ENCODE measurements at places on chromosomes 2 and 18. TPM values are rescaled to one million over a fixed set of nuclear protein-coding genes. Genes with fewer than 3 reads are reported as not detected.

- peak; percentile 92 for DNase-seq
Observed at GRCh38 chr2:168515502-168515901, 59.4 kb downstream of the CERS6 start.

DNA sequence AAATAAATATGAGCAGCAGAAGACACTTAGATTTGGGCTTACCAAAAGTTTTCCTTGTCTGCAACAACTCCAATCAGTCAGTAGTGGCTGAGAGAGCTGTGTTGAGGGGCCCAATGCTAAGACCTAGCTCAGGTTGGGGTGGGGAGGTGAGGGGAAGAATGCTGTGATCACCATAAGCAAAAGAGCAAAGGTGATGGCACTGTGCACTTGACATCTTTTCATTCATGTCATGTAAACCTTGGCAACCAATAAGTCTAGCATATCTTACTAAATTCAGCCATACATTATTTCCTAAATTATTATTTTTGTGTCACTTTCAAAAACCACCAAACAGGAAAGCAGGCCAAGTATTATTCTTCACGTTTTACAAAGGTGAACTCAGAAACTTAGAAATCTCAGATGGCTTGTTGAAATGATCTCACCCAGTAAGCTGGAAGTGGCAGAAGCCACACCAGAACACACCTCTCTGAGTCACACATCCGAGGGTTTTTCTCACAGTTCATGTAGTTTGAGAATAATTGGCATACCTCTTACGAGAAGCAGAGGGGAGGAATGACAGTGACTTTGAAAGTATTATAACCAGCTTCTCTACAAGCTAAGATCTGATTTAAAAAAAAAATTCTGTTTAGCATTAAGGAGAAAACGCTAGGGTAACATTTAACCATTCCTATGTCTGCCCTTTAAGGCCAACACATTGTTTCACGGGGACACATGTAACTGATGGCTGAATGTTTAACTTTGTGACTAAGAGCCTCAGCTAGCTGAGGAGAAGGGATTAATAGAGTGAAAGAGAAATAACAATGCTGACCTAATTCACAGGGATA, 43.3 kb upstream of the SETBP1 start:
- DNase-seq, result peak; percentile 74

- DNase-seq, result no peak
Observed at GRCh38 chr2:9146646-9147045, 60.0 kb upstream of the ASAP2 start.

- peak; percentile 84 for DNase-seq
Observed at GRCh38 chr2:86249579-86250391, 50.5 kb downstream of the MRPL35 start.

DNA sequence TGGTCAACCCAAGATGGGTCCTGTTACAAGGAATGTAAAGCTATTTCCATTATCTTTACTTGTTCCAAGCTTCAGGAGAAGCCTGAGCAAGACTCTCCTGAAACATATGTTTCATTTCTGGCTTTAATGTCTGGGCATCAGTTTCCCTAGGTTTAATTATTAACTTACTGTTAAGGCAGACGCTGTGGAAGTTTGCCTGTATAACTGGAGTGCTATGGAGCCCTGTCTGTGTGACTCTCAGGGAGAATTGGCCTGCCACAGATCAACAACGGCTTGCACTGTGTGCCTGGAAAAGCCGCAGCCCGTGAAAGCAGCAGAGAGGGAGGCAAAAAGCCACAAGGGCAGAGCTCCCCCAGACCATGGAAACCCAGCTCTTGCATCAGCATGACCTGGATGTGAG, 22.1 kb upstream of the LONRF2 start:
- DNase-seq, result no peak

GRCh38 chr2:8654483-8654882, 27.4 kb upstream of the ID2 start:
- DNase-seq, result no peak

GRCh38 chr2:160224507-160224906, 24.4 kb upstream of the ITGB6 start:
- no peak for DNase-seq

DNA sequence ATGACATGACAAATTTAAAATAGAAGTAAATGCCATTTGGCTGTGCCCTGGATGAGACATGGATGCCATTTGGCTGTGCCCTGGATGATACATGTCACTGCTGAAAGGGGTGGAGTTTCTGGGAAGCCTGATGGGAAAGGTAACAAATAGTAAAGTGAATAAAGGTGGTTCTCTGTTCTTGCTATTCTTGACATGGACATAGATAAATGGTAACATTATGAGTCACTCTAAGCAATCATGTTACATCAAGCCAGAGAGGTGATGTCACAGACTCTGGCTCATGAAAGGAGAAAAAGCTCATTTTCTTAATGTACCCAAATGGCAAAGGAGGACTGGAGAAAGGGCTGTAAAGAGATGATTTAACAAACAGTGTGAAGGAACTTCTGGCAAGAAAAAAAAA, 86.4 kb downstream of the EML6 start:
- peak; percentile 70 for DNase-seq

GRCh38 chr18:46402396-46402795, 254.6 kb downstream of the LOXHD1 start:
- peak; percentile 55 for DNase-seq

DNA sequence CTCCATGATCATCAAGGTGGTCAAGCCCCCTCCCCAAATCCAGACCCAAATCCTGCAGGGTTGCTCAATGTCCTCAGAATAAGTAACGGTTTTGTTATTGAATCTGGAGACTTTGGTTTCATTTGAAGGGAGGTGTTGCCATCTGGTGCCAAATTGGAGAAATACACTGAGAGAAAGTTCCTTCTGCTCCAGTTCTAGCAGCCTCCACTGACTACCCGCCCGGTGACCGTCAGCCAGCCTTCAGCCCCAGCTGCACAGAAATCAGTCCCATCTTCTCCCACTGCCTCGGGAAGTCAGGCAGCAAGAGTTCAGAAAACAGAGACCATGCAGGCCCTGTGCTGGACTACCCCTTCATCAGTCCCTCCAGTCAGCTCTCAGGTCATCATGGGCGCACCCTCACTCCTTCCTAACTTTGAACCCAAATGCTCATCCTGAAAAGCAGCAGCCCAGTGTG, 38.7 kb downstream of the PKDCC start:
- no peak for DNase-seq

DNA sequence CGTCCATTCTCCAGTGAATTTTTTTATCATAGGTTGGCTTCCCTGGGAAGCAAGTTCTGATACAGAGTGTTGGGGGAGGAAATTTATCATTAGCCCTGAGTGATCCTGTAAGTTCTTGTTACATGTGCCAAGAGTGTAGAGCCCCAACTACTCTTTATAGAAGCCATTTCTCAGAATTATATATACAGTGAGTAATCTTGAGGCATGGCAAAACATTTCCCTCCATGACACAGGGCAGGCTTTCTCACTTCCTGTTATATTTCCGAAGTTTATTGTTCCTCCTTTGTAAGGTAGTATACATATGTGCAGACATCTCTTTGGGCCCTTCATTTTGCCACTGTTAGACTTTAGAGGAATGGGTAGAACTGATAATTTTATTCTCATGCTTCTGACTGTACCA, 484.7 kb upstream of the NRXN1 start:
- no peak for DNase-seq

- DNase-seq, result no peak
Observed at GRCh38 chr18:47191961-47192360, 15.8 kb upstream of the IER3IP1 start.

DNA sequence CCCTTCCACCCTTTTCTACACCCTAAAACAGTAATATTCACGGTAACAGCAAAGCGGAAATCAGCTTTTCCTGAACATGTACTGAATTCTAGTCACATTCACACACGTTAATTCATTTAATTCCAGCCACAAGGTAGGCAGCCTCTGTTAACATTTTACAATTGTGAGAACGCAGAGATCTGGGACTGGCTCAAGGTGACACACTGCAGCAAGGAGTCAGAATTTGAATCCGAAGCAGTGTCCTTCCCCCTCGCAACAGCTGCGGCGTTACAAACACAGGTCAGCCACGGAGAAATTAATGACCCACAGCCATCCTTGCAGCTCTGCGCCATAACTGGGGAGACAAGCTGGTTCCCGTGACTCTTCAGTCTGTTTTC, 818 bp upstream of the SLC20A1 start:
- peak; percentile 46 for DNase-seq

- no peak for DNase-seq
Observed at GRCh38 chr18:23761941-23762340, 72.7 kb downstream of the LAMA3 start.

- DNase-seq, result peak; percentile 85
Observed at GRCh38 chr2:204468746-204469429, 76.4 kb upstream of the PARD3B start.

DNA sequence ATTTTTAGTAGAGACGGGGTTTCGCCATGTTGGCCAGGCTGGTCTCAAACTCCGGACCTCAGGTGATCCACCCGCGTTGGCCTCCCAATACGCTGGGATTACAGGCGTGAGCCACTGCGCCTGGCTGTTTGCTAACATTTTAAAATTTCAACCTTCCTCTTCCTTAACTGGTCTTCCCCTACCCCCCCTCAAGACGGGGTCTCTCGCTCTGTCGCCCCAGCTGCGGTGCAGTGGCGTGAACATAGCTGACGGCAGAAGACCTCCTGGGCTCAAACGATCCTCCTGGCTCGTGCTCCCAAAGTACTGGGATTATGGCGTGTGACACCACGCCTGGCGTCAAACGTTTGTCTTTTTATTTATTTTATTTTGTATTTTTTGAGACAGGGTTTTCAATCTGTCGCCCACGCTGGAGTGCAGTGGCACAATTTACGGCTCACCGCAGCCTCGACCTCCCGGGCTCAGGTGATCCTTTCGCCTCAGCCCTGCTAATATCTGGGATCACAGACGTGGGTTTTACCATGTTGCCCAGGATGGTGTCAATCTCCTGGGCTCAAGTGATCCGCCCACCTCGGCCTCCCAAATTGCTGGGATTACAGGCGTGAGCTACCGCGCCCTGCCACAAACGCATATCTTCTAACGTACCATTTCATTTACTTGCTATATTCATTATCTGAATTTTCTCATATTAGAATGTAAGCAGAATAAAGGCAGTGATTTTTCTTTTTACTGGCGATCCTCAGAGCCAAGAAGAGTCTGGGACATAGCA, 984 bp upstream of the MSH2 start:
- DNase-seq, result no peak

GRCh38 chr18:48445540-48445939, 36.4 kb upstream of the ZBTB7C start:
- peak; percentile 50 for DNase-seq

GRCh38 chr2:66236067-66236685, 198.7 kb upstream of the MEIS1 start:
- DNase-seq, result no peak

DNA sequence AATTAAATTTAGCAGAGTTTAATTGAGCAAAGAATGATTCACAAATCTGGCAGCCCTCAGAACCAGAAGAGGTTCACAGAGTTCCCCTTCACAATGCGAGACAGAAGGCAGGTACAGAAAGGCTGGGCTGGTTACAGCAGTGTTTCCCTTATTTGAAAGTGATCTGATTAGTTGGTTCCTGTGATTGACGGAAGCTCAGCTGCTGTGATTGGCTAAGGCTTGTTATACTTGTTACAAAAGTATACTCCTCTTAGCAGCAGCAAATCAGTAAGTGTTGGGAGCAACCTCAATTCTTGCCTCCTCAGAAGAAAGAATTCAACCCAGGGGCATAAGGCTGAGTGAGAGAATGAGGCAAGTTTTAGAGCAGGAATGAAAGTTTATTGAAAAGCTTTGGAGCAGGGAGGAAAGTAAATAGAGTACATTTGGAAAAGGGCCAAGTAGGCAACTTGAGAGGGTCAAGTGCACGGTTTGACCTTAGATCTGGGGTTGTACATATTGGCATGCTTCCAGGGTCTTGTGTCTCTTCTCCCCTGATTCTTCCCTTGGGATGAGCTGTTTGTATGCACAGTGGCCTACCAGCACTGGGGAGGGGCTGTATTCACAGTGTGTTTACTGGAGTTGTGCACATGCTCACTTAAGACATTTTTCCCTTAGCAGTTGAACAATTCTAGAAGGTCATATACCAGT, 431.8 kb upstream of the RAB12 start:
- DNase-seq, result peak; percentile 74

DNA sequence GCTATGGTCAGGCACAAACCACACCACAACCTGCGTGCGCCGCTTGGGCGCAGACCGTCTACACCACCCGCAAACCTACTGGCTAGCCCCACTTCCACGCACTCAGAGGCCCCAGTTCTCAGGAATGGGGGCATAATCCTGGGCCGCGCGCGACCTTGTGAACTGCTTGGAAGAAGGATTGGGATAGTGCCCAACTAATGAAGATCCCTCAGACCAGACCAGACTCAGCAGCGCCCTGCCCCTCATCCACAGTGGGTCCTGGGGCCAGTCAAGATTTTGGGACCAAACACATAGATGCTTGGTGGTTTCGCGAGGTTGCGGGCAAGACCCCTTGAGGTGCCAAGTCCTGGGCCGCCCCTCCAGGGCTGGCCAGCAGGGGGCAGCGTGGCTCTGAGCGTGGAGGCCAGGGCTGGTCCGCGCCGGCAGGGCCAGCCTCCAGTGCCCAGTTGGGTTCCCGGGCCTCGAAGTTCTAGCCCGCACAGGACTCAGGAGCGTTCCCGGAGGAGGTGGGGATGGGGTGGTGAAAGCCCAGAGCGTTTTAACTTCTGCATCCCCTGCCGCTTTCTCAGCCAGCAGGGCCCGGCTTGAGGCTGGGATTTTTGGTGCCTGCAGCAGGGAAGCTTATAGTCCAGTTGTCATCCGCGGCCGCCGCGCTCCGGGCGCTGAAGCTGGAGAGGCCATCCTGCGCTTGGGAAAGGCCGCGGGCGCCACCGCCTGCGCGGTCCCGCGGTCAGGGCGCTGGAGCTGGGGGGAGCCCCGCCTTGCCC, 8.3 kb downstream of the OSR1 start:
- DNase-seq, result peak; percentile 51

DNA sequence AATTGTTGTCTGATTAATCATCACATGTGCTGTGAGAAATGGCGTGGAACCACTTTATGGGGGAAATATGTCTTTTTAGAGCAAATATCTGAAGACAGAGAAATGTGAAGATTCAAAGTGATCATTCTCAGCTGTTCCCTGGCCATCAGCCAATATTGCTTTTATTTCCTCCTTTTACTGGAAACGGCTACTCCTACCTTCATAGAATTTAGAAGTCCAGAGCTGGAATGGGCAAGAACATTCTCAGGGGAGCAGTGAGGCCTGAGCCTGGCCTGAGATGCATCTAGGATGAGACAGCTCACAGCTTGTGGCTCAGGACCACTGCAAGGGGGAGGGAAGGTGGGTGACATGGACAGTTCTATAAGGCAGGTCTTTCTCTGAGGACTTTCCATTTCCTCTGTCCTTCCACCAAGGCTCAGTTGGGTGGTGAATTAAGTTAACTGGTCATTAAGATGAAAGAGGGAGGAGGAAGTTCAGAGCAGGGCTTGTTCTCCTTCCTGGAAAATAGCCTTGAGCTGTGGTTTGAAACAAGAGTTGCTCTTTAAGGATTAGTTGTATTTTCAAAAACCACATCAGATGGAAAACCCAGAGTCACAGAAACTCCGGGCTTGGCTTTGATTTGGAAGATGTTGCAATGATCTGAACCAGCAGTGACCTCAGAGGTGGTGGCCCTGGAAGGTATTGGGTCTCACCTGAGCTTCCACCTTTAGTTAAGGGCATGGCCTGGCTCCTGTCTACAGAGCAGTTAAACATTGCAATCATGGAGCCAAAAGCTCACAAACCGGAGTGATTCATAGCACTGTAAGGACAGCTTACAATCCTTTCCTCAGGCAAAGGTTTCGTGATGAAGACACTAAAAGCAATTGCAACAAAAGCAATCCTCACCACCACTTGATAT, 144.3 kb downstream of the VAPA start:
- DNase-seq, result peak; percentile 70

GALNT5 gene
- 2.2 TPM for total RNA-seq

ATP8B1 gene
- 6.9 TPM for total RNA-seq

ZBTB7C gene
- 1.4 TPM for total RNA-seq

ASPRV1 gene
- 0.26 TPM for total RNA-seq

INPP4A gene
- 19.4 TPM for total RNA-seq

MYO3B gene
- not detected for total RNA-seq

SLC8A1 gene
- 33.5 TPM for total RNA-seq

CYTIP gene
- 0.16 TPM for total RNA-seq
